ENCODE measurements at places on chromosomes 12 and 14.

- peak; percentile 53 for DNase-seq
Measured at GRCh38 chr12:48903982-48904411, 21.3 kb downstream of the FKBP11 start.

DNA sequence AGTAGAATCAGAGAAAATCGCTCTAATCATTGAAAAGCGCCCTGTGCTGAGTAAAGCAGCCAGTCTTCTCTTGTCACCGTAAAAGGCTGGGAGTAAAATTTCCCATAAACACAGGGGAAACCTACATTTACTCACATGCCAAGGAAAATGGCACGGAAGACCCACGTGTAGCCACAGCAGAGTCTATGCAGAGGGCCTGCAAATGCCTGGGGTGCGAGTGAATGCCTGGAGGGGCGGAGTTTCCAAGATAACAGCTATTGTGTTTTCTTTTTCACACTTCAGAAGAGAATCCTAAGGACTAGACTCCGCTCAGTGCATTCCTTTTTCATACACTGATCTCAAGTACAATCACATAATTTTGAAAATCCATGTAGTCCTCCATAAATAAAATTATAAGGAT lies 159.9 kb upstream of the FOXN3 start:
- DNase-seq = no peak

GRCh38 chr14:72902801-72903530 lies 9.1 kb upstream of the DPF3 start:
- DNase-seq = no peak

DNA sequence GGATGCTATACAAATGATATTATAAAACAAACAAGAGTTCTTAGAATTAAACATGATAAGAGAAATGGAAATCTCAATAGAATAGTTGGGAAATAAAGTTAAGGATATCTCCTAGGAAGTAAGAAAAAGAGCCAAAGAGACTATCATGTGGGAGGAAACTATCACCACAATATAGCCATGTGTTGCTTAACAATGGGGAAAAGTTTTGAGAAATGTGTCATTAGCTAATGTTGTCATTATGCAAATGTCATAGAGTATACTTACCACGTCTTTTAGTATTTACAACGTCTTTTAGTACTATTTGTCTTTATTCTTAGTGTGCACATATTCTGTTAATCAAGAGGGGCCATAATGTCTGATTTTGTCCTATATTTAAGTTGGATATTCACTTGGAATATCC lies 58.7 kb downstream of the ZNF641 start:
- DNase-seq = no peak

DNA sequence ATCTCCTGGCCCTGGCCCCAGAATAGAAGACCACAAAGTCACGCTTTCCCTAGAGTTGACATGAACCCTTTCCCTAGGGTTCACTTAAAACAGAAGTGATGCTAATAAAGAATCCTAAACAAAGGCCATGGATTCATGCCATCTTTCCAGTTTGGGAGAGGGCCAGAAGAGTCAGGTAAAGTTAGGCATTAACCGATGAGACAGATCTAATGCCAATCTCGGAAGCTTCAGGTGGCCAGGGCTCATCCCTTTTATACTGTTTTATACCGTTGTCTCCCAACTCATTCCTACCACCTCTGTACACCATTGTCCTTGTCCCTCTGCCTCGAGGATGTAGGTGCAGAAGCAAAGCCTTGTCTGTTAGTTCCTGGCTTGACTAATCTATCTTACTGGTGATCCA lies 22.8 kb upstream of the ACTR10 start:
- DNase-seq = no peak
